ENCODE measurements at places on chromosomes 1 and 21.

- DNase-seq: no peak
These were observed 46.4 kb upstream of the RGS21 start for GRCh38 chr1:192270398-192270797.

DNA sequence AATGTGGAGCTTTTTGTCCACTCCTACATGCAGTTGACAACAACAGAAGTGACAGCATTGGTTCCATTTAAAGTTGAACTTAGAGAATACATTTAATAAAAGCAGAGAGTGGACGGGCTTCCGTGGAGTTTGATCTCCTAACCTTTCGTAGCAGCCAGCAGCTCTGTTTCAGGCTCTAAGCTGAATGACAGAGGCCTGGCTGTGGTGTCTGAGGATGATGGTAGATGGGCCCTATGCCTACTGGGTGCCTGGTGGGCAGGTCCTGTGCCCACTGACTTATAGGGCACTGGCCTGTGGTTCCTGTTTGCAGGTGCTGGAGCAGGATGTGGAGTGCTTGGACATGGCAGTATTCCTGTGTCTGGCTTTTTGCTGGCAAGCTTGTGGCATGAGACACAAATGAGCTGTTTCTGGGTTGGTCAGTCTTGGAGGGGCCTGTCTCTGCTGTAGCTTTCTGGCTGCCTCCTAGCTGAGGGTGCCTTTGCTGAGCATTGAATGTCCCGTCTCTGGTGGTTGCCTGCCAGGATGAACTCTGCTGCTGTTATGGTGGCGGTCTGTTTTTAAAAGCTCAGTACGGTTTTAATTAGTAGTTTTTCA is 54.6 kb downstream of the PRDM2 start:
- no peak for DNase-seq

- DNase-seq: no peak
These were observed 3.9 kb downstream of the TAS1R2 start for GRCh38 chr1:18855573-18855972.

- no peak for DNase-seq
These were observed 18.8 kb downstream of the PPP1R12B start for GRCh38 chr1:202367271-202367670.

- DNase-seq: no peak
These were observed 44.7 kb downstream of the PLEKHA6 start for GRCh38 chr1:204314893-204315658.

DNA sequence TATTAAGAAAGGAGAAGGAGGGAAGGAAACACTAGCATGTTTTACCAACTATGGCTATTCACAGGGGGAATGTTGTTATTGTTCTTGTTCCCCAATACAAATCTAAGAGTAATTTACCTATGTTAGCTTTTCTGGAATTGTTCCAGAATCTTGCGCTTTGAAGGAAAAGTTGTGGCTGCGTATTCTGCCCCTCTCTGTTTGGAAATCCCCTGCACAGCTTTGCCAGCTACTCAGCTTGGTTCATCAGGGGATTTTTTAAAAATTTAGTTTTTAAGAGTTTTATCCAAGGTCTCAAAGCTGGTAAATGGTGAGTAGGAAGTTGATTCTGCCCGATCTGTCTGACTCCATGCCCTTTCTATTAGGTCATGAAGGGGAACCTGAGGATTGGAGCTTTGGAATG is 9.5 kb upstream of the IRF6 start:
- no peak for DNase-seq

- DNase-seq: no peak
These were observed 19.8 kb downstream of the PRPF38A start for GRCh38 chr1:52424231-52424636.

DNA sequence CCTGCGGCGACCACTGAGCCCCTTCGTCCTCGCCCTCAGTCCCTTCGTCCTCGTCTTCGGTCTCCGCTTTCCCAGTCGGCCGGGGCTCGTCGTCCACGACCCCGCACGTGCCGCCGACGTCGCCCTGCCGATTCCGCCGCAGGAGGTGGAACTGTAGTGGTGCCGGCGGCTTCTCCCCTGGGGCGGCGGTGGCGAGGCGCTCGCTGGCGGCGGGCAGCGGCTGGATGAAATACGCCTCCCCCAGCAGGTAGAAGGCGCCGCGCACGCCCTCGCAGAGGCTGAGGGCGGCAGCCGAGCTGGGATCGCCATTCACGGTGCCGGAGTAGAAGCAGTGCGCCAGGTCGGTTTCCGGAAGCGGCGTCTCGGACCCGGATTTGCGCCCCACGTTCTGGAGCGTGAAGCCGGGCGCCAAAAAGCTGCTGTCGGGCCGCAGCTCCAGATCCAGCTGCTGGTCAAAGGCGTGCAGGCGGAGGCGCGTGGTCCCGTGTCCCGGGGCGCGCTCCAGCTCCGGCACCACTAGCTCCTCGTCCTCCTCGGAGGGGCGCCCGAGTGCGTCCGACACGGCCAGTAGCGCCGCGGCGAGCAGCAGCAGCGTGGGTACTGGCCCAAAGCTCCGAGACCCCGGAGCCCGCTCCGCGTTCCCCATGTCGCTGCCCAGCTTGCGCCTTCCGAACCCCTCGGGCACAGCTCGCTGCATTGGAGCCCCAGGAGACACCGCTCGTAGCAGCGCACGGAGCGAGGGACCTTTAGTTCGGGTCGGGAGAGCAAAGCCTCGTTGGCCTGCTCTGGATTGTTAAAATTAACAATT is 747 bp downstream of the ADAMTS1 start:
- DNase-seq: no peak

DNA sequence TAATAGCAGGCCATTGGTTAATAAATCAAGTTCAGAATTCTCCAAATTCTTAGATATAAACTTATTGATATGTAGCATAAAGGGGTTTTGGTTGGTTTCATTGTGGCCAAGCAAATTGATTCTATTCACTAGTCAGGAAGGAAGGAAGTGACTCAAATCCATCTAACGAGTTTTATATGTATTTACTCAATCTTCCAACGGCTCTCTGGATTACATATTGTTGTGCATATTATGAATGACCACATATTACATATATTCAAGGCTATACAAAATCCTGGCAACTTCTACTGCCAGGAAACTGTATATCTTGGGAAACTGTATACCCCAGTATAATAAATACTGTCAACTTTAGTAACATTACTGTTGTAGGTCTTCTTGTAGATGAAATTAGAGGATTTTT is 20.1 kb upstream of the PDE4B start:
- no peak for DNase-seq

DNA sequence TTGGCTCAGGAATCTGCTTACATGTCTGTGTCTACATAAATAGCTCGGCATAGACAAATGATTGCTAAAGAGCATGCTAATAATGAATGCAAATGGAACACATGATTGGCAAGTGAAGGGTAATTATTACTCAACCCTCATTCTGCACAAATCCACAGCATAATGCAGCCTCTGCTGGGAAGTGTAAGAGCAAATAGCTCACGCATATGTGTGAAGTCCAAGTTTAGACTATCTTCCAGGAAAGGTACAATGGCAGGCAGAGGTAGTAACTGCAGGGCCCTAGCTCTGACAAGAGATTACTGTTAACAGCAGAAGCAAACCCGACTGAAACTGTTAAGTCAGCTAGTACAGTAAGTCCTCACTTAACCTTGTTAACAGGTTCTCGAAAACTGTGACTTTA is 7.0 kb upstream of the IL6R start:
- no peak for DNase-seq

- no peak for DNase-seq
These were observed 10.0 kb downstream of the ARMH1 start for GRCh38 chr1:44684525-44684924.

DNA sequence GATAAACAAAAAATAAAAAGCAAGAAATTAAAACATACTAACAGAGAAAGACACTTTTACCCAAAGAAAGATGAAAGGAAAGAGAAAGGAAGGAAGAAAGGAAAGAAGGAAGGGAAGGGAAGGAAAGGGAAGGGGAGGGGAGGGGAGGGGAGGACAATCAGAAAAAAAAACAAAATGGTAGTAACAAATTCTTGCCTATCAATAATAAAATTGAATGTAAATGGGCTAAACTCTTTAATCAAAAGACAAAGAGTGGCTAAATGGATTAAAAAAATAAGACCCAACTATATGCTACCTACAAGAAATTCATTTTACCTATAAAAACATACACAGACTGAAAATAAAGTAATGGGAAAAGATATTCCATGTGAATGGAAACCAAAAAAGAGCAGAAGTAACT is 372.9 kb upstream of the NFIA start:
- no peak for DNase-seq

GRCh38 chr1:10267319-10267718 is 56.9 kb downstream of the KIF1B start:
- DNase-seq: no peak

GRCh38 chr1:66283622-66284041 is 250.3 kb upstream of the SGIP1 start:
- DNase-seq: no peak

DNA sequence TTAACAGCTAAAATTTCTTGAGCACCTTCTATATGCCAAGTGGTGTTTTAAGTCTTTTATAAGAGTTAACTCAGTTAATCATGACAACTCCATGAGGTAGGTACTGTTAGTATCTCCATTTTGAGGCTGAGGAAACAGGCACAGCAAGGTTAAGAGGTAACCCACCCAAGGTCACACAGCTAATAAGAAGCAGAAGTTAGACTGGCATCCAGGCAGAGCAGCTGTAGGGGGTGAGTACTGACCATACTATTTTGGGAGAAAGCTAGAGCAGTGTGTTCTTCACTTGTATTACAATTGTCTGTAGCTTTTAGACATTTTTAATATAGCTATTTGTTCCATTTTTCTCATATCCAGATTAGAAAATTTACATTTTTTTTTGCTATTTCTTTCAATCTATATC is 4.8 kb downstream of the ATP6V1G3 start:
- no peak for DNase-seq

GRCh38 chr1:108617008-108617723 is 43.7 kb downstream of the HENMT1 start:
- DNase-seq: no peak

DNA sequence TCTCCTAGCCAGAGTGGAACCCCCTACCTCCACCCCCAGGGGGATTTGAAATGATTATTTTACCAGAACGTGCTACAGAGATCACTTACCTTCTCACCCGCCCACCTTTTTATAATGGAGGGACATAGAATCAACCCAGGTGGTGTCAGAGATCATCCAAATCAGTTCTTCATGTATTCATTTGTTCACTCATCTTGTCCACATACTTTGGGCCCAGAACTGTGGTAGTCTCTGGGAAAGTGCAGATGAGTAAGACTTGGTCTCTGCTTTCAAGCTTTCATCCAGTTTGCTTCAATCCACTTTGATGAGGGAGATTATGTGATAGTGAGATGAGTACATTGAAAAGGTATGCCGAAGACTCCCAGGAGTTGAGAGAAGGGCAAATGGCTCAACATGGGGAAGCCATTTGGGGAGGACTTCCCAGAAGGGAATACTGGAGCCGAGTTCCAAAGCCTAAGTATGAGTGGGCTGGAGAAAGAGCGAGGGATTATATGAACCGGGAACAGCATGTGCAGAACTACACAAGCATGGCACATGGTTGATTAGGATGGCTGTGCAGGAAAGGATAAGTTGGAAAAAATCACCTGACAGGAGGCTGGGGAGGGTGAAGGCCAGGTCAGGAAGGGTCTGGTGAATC is 1.9 kb downstream of the FGGY start:
- DNase-seq: no peak

DNA sequence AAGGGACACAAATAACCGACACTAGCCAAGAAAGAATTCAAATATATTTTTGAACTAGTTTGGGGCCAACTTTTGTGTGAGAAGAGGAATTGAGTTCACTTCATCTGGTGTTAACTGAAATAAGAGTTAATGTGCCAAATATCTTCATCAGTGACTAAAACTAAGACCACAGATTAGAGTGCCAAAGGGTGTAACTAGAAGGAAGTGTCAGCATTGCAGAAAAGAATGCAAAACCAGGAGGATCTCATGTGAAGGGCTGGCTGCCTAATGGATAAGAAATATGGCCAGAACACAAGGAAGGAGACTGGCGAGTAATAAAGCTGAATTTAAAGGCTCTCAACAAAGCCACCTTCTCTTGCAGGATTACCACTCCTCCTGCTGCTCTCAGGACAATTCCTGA is 61.8 kb upstream of the LRRC8D start:
- DNase-seq: no peak

DNA sequence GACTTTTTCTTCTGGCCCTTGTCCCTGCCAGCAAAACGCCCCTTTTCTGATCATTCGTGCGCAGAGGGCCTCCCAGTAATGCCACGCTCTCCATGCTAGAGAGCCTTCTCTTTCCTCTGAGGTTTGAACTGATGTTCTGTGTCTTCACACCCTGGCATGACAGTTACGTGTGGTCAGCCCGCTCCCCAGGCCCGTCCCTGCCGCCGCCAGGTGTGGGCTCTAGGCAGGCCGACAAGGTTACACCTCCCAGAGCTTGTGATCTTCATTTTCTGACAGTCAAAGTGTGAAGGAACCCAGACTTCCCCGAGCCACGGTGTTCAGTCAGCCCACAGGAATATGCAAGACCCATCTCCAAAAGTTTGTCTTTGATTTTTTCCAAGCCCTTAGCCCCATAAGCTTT is 265.6 kb downstream of the TM2D1 start:
- no peak for DNase-seq

DNA sequence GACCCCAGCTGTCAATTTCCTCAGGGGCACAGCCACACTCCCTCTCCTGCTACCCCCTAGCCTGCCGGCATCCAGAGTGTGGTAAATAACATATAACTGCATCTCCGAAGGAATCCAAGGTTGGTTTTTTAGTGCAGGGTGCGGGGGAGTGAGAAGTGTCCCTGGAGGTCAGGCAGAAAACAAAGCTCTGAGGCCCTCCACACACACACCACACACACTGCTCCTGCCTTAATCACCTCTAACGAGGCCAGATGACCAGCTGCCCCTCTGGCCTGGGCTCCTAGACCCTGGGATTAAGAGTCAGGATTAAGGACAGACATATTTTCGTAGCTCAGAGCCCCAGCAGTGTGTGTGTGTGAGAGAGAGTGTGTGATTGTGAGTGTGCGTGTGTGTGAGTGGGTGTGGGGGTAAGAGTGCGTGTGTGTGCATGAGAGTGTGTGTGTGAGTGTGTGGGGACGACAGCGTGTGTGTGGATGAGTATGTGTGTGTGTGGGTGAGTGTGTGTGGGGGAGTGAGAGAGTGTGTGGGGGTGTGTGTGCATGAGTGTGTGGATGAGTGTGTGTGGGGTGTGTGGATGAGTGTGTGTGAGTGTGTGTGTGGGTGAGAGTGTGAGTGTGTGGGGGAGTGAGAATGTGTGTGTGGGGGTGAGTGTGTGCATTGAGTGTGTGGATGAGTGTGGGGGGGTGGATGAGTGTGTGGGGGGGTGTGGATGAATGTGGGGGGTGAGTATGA is 14.6 kb downstream of the SDC3 start:
- no peak for DNase-seq
